ENCODE measurements at places on chromosomes 7 and 10.
A peak's percentile ranks its signal among the peaks of the same experiment; 100 is the strongest.

DNA sequence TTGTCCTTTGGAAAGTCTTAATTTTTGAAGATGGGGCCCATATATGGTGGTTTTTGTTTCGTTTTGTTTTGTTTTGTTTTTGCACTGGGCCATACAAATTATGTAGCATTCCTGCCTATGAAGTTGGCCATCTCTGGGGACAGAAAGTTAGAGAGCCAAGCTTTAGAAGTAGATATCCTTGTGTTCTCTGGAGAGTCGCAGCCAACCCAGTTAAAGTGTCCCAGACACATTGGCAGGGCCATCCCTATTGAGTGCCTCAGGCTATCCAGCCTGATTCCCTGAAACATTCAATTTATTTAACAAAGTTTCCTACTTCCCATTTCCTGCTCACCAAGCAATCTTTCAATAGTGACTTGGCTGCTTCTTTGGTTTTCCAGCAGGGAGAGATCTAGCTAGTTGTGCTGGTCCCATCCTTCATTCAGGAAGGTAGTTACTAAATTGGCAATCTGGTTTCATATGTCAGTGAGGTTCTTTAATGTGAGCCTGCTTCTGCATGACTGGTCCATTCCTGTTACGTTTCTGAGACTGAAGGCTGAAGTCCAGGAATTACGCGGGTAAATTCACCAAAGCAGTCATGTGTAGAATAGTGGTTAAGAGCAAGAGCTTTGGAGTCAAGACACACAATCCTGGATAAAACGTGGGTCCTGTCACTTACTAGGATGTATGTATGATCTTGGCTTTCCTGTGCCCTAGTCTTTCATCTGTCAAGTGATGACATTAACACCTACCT is 49.3 kb upstream of the HBP1 start:
- no peak for DNase-seq

GRCh38 chr10:74909670-74910069 is 83.3 kb downstream of the KAT6B start:
- DNase-seq: no peak

DNA sequence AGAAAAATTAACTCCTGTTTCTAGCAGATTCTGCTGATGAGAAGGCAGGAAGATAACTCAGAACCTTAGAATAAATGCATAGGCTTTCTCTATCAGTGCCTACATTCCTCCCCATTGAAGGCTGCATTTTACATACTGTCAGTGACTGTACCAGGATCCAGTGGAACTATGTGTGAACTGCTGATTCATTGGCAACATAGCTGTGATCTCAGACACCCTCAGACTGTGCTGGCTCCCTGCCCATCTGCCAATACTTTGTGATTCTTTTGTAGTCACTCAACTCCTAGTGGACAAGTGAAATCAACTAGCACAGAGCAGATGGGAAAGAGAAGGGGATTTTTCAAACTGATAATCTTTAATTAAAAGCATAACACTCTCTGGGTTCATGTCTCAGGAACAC is 375.8 kb downstream of the MDFIC start:
- no peak for DNase-seq

GRCh38 chr10:110865809-110866482 is 5.8 kb upstream of the PDCD4 start:
- DNase-seq: no peak

GRCh38 chr7:33901847-33902246 is 3.5 kb upstream of the BMPER start:
- DNase-seq: no peak

DNA sequence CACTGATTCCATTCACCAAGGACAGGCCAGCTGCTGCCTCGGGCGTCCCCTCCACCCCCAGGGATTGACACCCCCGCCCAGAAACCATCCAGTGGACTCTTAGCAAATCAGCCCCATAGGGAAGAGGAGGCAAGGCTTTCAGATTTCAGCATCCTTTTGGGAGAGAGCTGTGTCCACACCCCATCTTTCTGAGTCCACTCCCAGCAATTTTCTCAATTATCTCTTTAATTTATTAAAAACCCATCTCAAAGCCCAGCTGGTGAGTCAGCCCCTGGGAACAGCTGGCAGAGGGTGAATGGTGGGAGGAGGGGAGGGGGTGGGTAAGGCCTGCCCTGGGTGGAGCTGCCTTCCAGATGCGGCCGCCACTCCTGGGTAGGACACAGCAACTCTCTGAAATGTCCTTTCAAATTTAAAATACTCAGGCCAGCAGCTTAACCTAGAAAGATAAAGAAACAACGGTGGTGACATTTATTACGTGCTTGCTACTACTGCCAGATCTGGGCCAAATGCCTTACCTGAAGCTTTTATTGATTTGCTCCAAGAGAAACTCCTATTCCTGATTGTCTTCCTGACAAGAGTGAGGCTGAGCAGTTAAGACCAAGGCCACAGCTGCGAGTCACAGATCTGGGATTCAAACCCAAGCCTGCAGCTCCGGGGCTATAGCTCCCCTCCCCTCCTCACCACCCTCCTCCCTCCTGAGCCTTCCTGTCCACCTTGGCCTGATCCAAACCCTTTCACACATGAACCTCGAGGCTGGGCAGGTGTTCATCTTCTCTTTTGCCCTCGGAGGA is 120.4 kb downstream of the RGS10 start:
- no peak for DNase-seq

DNA sequence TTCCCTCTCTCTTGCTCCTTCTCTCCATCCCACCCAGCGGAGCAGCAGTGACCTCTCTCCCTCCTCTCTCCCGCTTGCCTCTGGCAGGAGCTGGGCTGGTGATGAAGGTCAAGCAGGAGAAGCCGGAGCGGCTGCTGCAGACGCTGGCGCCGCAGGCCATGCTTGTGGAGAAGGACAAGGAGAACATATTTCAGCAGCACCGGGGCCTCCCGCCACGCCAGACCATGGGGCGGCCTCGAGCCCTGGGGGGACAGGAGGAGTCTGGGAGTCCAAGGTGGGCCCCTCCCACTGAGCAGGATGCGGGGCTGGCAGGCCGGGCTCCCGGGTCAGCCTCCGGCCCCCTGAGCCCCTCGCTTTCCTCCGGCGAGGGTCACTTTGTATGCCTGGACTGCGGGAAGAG is 17.3 kb downstream of the ZNF775 start:
- no peak for DNase-seq

GRCh38 chr10:34959321-34959720 is 130.8 kb downstream of the CUL2 start:
- no peak for DNase-seq

DNA sequence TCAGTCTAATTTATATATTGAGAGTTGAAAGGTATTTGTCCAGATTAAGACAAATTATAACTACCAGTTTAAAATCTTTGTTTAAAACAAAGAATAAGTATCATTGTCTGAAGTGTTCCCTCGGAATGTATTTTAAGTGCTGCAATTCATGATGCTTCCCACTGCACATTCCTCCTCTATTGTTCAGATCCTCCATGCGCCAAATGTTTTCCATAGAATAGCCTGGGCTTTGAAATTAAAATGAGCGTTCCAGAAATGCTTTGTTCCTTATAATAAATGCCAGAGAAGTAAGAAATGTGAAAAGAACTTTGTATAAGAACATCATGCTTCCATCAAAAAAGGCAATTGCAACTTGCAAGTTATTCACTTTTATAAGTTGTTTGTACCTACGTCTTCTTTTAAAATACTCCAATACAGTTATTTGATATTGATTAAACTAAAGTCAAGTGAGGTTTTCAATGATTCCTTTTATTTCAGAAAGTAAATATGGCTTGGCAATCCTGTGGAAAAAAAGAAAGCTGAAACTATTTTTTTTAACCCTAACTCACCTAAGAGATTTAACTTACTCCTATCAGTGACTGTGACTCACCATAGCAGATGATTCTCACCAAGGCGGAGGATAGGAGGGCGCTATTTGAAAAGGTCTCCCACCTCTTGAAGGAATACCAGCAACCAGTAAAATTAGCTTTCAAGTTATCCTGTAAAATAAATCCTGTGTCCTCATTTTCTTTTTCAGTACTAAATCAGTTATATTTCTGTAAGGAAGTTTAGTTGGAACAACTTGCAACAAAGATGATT is 85.8 kb downstream of the CTNNA3 start:
- DNase-seq: no peak

GRCh38 chr10:44922021-44922420 is 10.9 kb downstream of the TMEM72 start:
- no peak for DNase-seq

DNA sequence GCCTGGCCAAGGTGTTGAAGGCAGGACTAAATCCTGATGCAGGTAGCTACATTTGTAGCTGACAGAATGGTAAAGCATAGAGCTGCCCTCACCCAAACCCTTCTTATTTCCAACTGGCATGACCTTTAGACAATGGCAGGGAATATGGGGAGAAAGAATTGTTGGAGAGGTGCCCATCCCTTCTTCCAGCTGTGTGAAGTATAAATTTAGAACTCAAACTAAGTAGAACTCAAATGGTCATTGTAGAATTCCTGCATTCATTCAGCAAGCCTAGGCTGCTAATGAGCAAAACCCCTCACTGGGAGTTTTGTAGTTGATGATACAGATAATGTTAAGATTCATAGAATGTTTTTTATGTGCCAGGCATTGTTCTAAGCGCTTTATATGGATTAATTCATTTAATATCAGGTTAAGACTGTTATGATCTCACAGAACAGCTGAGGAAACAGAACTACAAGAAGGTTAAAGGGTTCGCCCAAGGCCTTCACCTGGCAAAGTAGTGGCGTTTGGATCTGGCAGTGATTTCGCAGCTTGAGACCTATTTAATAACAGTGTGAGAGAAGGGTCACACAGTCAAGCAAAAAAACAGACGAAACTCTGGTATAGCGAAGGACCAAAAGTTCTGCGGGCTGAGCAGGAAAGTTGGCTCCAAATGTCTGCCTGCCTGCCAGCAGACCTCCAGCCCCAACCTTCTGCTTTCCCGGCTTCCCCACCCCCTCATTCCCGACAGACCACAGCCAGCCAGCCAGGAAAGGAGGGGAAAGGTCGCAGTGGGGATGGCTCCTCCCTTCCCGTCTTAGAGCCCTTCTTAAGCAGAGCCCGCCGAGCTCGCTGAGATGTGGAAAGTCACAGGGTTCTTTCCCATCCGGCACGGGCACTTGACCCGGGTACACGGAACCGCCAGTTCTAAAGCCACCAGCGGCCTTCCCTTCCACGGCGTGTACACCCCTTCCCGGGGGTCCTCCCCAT is 1.6 kb upstream of the HILPDA start:
- DNase-seq: no peak

DNA sequence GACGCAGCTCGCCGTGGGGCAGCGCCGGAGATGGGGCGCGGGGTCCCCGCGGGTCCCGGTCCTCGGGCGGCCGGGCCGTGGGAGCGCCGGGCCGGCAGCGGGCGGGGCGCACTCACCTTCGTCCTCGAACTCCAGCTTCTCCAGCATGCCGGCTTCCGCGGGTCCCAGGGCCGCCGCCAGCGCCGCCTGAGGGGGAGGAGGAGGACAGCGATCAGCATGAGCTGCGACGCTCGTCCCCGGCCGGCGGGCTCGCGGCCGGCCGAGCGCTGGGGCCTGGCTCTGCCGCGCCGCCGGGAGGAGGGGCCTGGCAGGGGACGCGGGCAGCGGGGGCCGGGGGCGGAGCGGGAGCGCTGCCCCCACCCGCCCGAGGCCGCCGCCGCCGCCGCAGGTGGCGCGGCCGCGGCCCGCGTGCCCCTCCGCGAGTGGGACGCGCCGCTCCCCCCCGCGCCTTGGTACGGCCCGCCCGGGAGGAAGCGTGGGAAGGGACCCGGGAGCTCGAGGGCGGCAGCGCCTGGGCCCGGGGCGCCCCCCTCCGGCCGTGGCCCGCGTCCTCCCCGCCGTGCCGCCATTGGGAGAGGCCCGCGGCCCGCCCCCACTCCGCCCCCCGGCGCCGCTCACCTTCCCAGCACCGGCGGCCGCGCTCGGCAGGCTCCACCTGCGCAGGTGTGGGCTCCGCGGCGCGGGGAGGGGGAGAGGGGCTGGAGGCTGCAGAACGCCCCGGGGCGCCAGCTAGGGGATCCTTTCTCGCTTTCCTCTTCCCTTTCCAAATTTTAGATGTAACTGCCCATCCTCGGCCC is 112.5 kb upstream of the RHEB start:
- DNase-seq: peak; percentile 80

DNA sequence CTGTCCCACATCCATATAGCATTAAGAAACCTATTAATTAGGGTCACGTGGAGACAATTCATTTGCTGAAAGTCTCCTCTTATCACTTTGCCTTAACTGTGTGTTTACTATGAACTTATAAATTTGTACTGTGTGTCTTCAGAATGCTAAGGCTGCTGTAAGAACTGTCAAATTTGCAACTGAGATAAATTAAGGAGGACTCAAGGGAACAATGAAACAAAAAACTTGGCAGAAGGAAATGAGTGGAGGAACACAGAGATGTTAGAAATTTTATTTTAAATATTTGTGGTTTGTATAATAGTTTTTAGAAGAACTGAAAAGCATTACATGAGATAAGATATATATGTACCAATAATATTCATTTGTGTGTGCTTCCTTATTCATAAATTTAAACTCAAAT is 1005.3 kb upstream of the SORCS1 start:
- DNase-seq: no peak

GRCh38 chr10:64468219-64468618 is 947.0 kb downstream of the REEP3 start:
- no peak for DNase-seq

DNA sequence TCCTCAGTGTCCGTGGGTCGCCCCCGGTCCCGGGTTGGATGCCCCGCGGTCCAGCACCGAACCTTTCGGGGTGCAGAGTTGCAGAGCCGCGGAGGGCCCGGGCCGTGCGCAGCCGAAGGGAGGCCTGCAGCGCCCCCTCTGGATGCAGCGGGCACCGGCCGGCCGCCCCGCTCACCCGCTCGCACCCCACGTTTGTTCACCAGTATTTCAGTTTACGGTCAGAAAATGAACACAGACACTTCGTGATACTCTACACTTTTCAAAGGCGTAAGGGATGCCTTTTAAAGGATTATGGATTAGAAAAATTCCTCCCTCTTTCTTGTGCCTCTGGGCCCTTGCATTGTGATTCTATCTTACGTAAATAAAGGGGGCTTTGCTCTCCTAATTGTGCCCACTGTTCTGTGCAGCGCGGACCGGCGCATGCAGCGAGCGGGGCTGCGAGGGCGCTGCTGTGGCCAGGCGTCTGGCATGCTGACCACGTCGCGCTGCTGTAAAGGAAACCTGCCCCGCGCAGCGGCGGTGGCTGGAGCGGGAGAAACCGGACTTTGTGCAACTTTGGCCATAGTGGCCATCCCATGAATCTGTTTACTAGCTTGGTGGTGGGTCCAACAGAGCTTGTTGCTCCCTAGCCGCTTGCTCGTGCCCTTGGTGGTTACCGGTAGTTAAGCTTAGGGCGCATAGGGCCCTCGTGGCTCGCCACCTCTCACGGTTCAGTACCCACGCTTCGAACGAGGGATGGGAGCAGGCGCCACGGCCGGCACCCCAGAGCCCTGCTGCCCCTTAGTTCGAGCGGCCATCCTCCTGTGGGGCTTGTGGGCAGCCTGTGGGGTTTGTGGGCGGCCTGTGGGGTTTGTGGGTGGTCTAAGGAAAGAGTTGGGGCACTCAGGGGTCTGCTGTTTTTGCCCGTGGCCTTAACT is 739 bp upstream of the MEST start:
- no peak for DNase-seq

GRCh38 chr7:157278167-157278790 is 58.5 kb upstream of the DNAJB6 start:
- no peak for DNase-seq

GRCh38 chr7:82110146-82110840 is 333.3 kb downstream of the CACNA2D1 start:
- DNase-seq: no peak

GRCh38 chr7:112881-113280 is 79.5 kb upstream of the FAM20C start:
- DNase-seq: no peak

- no peak for DNase-seq
These were observed 77.5 kb upstream of the KCNMA1 start for GRCh38 chr10:77715088-77715487.
